ENCODE measurements at places on chromosomes 16 and 17.

GRCh38 chr16:56856876-56857447, 8.0 kb upstream of the SLC12A3 start:
- DNase-seq = no peak

DNA sequence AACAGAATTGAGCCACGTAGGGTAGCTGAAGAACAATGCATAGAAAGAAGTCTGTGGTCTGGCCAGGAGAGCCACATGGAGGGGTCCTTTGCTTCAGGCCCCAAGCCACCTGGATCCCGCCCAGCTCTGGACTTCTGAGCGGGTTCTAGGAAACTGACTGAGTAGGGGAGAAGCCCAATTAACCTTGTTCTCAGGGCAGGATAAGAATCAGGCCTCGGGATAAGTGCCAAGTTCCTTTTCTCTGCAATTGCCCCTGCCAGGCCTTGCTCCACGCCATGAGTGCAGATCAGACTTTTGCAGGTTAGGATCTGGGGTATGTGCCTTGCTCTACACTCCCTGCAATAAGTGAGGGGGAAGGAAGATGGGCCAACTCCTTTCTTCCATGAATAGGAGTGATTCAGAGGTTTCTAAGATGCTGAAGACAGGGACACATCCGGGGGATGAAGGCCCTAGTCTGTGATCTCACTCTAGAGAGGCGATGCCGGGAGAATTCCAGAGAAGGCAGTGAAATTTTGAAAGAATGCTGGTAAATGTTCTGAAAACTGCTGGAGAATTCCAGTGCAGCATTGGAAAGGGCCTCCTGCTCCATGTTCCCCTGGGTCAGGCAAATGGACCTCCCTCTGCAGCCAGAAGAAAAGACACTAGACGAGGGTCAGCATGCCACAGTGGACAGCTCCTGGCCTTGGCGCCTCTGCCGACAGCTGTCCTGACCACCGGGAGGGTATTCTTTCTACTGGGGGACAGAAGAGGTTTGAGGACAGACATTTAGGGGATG, 5.8 kb downstream of the NEUROD2 start:
- peak; percentile 42 for DNase-seq

DNA sequence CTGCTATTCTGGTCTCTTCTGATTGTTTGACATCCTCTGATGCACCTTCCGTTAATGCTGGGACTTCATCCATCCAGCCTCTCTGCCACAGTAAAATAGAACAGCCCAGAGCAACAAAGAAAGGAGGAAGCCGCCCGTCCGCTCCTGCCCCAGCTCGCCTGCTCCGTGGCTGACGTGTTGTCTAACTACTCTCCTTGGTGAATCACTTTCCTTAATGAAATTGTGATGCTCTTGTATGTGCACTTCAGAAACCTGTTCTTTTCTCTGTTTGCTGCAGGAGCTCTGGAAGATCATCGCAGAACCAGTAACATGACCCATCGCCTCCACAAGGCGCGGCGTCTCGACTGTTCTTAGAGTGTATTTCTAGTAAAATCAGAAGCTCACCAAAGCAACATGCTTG, 24.3 kb downstream of the METTL22 start:
- no peak for DNase-seq

DNA sequence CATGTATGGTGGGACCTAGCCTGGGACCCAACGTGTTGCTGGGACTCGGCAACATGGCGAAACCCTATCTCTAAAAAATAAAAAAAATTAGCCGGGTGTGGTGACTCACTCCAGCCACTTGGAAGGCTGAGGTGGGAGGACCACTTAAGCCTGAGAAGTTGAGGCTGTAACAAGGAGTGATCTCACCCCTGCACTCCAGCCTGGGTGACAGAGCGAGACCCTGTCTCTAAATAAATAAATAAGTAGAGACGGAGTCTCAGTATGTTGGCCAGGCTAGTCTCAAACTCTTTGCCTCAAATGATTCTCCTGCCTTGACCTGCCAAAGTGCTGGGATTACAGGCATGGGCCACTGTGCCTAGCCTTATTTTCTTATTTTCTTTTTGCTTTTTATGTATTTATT, 10.1 kb upstream of the CNP start:
- no peak for DNase-seq

DNA sequence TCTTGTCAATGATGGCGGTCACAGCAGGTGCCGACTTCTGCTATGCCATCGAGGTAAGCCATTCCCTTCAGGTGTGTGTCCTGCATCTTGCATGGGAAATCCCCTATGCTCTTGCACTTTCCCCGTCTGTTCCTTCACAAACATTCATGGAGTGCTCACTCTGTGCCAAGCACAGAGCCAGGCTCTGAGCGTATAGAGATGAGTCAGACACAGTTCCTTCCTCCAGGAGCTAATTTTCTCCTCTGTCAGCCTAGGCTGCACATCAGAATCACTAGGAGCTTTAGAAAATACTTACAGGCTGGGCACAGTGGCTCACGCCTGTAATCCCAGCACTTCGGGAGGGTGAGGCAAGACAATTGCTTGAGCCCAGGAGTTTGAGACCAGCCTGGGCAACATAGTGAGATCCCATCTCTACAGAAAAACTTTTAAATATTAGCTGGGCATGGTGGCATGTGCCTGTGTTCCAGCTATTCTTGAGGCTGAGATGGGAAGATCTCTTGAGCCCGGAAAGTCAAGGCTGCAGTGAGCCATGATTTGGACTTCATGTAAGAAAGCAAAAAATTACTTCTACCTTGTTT, 14.1 kb downstream of the PRMT7 start:
- DNase-seq = no peak

DNA sequence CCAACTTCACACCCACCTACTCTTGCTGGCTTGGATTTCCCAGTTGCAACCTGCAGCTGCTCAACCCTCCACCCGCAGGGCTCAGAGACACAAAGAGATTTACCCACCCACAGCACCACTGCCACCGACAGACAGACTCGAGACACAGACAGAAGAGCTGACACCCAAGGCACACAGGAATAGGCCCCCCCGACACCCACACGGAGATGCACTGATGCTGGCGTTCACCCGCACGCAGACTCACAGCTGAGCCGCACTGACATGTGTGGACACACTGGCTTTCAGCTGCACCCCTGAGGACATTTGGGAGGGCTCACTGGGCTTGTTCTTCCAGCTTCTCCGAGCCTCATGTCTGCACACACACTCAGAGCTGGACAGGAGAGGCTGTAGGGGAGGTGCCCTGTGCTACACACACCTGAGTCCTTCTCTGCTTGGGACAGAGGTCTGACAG, 8.2 kb downstream of the STX1B start:
- DNase-seq = no peak

DNA sequence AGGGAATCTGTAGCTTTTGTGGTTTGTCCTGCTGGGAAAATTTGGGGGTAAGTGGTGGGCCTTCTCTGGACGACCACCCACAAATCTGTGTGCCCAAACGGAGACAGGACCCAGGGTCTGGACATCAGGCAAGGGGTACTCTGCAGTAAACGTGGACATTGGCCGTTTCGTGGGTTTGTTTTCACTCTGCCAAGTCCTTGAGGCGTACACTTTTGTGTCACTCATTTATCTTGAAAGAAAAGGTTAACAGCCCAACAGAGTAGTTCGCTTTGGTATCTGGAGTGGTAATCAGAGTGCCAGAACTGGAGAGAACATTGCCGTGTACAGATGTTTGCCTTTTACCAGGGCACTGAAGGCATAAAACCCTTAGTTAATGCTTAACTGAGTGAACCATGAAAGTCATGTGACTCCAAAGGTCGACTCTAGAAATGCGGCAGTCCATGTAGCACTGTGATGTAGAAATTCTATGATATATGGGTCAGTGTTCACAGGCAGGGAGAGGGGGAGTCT, 15.4 kb downstream of the NAA60 start:
- no peak for DNase-seq

GRCh38 chr16:4313563-4314531, 2.0 kb upstream of the GLIS2 start:
- DNase-seq = no peak

DNA sequence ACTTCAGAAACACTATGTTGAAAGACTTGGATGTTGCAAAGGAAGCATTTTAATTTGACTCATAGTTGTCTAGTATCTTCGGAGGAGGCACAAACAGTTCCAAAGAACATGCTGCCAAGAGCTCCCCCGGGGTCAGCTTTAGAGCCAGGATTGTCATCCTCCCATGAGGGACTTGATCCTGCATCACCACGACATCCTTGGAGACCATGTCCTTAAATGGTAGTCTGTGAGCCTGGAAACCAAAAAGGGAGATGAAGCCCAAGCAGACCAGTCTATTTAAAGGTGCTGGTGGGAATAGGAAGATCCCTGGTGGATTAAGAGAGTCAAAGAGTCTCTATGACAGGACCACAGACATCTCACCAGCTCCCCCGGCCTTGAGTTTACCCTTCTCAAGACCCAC, 33.3 kb upstream of the DYNLRB2 start:
- no peak for DNase-seq

- no peak for DNase-seq
These were observed 10.3 kb downstream of the CSF3 start for GRCh38 chr17:40025559-40025958.

DNA sequence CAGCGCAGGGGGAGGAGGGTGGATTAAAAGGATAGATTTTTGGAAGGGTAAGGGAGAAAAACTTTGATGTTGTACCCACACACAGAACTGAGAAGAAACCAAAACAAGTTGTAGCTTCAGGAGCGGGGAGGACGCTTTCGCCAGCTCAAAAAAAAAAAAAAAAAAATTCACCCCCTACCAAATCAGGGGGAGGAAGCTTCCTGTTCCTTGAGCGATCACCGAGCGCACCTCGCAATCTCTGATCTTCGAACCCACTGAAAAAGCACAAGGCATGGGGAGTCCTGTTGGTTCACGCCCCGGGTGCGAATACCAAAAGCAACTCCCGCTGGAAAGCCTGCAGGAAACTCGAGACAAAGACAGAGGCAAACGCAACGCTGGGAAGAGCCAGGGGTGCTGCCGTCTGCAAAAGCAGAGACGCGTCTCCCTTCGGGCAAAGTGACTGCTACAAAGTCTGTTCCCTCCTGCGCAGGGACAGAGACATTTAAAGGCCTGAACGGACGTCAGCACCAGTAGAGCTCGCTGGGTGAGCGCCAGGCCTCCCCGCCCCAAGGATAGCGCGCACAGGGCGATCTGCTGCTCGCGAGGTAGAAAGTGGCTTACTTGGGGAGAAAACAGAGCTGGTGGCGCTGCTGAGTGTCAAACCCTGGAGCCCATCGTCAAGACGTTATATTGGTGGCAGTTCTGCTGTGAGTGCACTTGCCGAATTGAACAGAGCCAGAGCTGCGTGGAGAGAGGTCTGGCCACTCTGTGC, 190.4 kb downstream of the USP22 start:
- DNase-seq = peak; percentile 19

- DNase-seq = peak; percentile 37
These were observed 2.0 kb downstream of the KLHL11 start for GRCh38 chr17:41863074-41863848.

- no peak for DNase-seq
These were observed 19.2 kb downstream of the ATP6V0D1 start for GRCh38 chr16:67461600-67462278.

- DNase-seq = no peak
These were observed 149.8 kb downstream of the RBFOX3 start for GRCh38 chr17:79461041-79461440.

DNA sequence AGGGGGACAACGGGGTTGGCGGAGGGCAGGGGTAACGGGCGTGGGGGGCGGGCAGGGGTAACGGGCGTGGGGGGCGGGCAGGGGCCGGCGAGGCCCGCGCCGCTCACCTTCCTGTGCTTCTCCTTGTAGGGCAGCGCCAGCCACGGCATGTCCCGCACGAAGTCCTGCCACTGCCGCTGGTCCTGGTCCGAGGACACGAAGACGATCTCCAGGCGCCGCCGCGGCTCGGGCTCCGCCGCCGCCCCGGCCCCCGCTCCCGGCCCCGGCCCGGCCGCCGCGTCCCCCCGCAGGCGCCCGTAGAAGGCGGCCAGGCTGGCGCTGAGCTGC, 401 bp downstream of the NXN start:
- no peak for DNase-seq

DNA sequence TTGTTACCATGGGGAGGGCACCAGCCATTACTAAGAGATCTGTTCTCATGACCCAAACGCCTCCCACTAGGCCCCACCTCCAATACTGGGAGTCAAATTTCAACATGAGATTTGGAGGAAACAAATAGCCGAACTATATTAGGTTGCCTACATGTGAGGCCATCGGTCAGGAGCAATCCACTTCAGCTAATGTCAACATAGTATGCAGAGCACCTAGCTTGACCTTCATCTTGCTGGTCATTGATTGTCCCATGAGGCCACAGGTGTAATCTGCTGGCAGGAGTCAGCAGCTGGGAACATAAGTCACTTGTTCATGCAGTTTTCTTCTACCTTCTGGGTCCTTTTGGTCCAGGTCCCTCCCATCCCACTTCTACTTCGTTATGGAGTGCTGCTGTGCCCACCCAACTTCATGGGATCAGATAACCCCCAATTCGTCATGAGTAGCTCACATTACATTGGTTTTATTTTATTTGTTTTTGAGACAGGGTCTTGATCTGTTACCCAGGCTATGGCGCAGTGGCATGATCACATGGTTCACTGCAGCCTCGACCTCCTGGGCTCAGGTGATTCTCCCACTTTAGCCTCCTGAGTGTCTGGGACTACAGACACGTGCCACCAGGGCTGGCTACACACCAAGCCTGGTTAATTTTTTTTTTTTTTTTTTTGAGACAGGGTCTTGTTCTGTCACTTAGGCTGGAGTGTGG, 5.9 kb upstream of the KPNA2 start:
- DNase-seq = no peak

GRCh38 chr16:87993901-87994300, 42.7 kb downstream of the BANP start:
- DNase-seq = no peak

- DNase-seq = no peak
These were observed 44.7 kb downstream of the RPH3AL start for GRCh38 chr17:307741-308507.

DNA sequence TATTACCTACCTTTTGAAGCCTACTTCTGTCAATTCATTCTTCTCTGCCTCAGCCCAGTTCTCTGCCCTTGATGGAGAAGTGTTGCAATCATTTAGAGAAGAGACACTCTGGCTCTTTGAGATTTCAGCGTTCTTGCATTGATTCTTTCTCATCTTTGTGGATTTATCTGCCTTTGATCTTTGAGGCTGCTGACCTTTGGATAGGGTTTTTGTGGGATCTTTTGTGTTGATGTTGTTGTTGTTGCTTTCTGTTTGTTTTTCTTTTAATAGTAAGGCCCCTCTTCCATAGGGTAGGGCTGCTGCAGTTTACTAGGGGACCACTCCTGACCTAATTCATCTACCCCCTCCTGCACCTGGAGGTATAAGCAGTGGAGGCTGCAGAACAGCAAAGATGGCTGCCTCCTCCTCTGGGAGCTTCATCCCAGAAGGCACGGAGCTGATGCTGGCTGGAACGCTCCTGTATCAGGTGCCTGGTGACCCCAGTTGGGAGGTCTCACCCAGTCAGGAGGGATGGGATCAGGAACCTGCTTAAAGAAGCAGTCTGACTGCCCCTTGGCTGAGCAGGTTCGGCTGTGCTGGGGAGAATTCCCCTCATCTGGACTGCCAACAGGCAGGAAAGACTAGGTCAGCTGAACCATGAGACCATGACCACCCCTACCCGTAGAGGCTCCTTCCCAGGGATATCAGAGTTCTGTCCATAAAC, 28.0 kb downstream of the NFATC3 start:
- DNase-seq = no peak

GRCh38 chr16:4334724-4335495, 16.2 kb downstream of the PAM16 start:
- no peak for DNase-seq

Data from cerebellum (tissue), 4 donors.